Dermis blood vessel endothelial cell (primary cell): ENCODE measurements at places on chromosomes 7 and 10. TPM values are rescaled to one million over a fixed set of nuclear protein-coding genes. Genes with fewer than 3 reads are reported as not detected.

The OR9A2 gene
- not detected in 2 replicates for total RNA-seq

The PDE6C gene
- not detected in 2 replicates for total RNA-seq

The OR6B1 gene
- total RNA-seq, result not detected in 2 replicates

The KIN gene
- total RNA-seq, result 5.4 and 6.3 TPM in 2 replicates

The LAMTOR4 gene
- total RNA-seq, result 55.1 and 133 TPM in 2 replicates

The AVPI1 gene
- total RNA-seq, result 4.4 and 5.6 TPM in 2 replicates

The CCSER2 gene
- 22.5 and 32.7 TPM in 2 replicates for total RNA-seq

The HTR7 gene
- total RNA-seq, result 0.09 TPM in 1 of 2 replicates, not detected in the other

The MBL2 gene
- not detected in 2 replicates for total RNA-seq

The DBNL gene
- 153 and 182 TPM in 2 replicates for total RNA-seq

The LUC7L2 gene
- 38.8 and 53.2 TPM in 2 replicates for total RNA-seq

The PTPN20 gene
- total RNA-seq, result 1.1 and 5.3 TPM in 2 replicates

The FRMPD2 gene
- under 0.01 and 0.28 TPM in 2 replicates for total RNA-seq
